Frontal cortex (tissue), 4 donors: ENCODE measurements at places on chromosomes 1 and 21. TPM values are rescaled to one million over a fixed set of nuclear protein-coding genes. Genes with fewer than 3 reads are reported as not detected.

- no peak for DNase-seq
Observed at GRCh38 chr1:227909188-227909587, 38.5 kb downstream of the WNT9A start.

DNA sequence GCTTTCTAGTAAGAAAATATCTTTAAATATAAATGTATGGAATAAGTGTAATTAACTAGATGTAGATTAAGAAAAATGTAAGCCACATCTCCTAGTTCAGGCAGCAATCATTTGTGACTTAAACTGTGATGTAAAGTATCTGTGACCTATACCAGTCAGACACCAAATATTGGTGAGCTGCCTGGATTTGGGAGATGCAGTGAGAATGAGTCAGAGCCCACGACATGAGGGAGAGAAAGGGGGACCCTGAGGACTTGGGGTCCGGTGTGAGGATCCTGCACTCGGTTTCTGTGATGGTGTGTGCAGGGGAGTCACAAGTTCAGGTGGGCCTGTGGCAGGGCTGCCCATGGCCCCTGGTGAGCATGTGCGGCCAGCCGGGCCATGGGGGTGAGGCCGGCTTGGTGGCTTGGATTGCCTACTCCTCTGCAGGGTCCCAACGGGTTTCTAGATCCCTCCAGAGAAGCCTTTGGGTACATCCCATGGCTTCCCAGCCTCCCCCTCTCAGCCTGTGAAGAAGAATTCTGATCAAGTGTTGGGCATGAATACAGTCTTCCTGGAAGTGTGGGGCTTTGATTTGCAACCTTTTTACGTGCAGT is 19.0 kb upstream of the ABCG1 start:
- no peak for DNase-seq

DNA sequence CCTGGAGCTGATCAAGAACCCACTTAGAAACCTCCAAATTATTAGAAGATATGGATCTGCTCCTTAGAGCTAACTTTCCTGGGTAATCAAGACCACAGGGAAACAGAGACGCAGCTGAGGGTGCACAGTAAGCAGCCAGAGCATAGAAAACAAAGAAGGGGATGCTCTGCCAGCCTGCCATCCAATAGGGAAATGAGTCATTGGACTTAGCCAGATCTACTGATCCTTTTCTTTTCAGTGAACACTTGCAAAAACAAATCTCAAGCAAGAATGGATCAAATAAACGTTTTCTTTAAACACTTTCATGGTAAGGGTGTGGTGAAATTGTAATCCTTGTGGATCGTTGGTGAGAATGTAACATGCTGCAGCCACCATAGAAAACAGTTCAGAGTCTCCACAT is 474.0 kb downstream of the LTN1 start:
- DNase-seq, result no peak

DNA sequence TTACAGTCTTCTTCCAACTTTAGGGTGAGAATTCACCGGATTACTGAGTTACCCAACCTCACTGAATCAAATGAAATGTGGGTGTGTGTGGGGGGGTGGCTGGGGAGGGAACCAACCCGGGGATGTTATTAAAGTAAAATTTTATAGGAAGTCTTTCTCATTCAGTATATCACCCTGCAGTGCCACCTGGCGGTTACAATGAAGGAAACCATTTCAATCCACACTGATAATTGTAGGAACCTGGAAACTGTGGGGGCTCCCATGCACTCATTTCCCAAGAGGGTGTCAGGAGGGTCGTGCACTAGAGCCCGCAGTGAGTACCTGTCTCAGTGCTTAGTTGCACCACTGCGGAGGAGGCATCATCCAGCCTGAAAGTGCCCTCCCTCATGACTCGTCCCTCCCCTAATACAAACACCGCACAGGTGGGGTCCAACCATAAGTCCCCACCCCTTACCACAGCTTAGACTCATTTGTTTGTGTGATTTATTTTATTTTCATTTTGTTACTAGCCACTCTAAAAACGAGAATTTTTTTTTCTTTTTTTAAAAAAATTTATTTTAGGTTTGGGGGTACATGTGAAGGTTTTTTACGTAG is 29.1 kb upstream of the IGSF5 start:
- peak; percentile 30 for DNase-seq

DNA sequence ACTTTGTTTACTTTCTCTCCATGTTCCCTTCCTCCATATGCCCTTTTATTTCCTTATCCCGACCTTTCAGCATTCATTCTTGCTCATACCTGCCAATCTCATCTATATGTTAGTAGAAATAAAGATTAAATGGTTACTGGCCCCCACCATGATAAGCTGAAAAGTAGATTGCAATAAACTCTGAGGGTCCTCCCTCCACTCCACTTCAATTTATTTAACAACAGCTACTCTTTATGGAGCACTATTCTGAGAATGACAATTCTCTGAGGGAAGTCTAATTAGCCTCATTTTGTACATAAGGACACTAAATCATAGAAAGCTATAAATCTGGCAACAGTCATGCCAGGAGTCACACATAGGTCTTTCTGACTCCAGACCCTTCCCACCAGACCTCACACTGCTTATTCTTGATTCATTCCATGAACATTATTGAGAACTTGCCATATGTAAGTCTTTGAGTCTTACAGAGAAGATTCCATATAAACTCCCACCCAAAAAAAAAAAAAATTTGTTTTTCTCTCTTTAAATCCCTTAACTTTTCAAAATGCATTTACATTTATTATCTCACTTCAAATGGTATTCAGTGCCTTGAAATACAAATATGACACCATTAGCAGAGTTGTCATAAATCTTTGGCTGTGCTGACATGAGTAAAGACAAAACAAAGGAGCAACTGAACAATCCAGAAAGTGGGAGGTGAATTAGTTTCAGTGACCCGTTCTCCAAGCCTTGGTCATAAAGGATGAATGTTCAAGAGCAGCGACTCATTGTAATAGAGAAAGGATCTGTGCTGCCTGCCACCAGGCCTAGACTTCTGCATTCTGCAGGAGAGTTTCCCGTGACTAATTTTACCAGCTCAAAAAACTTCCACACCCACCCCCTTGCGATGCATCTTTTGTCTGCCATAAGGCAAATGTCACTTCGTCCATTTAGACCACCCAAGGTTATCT is 28.5 kb downstream of the PALMD start:
- DNase-seq, result no peak

DNA sequence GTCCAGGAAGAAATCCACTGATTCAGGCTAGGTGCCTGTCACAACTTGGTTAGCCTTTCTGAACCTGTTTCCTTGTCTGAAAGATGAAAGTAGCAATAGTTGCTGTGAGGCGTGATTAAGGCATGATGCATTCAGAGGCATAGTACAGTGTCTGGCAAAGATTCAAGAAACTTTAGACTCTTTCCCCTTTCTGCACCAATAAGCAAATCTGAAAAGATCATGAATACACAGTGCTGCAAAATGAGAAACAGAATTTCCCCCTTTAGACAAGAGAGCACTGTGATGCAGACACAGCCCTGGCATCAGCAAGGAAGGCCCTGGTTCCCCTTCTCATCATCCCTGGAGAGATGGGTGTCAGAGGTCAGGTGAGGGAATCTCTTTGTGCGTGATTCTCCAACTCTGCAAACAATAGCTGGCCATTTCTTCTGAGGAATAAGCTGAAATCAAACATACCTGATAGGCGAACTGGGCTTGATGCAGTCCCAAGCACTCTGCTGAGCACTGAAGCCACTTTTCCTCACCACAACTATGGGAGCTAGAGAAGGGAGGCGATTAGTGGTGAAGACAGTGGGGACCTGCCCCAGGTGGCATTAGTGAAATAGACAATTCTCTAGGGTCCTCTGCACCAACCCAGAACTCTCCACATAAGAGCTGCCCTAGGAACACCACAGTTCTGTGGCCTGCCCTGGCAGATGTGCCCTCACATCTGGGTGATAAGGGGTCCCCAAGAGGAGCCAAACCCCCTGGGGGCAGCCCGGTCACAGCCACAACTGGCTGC is 41.7 kb downstream of the ITPKB start:
- DNase-seq, result no peak

GRCh38 chr1:228396770-228397662 is 9.6 kb downstream of the TRIM11 start:
- DNase-seq, result no peak

GRCh38 chr1:8009043-8010002 is 16.8 kb downstream of the ERRFI1 start:
- DNase-seq, result no peak

DNA sequence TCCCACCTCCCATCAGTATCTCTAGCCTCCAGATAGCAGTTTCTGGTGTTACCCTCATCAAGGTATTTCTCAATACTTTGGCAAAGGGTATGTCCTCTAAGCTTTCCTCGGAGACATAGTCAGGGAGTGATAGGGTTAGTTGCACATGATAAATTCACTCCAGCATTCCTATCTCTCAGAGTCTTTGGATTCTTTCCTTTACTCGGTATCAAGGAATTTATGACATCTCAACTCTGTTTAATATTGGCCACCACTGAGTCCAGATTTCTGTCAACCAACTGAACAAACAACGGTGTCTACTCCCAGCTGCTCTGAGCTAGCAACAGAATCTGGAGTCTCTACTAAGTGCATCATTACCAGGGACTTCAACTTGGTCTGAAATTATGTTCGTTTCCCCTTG is 233.4 kb downstream of the TM2D1 start:
- DNase-seq, result no peak

DNA sequence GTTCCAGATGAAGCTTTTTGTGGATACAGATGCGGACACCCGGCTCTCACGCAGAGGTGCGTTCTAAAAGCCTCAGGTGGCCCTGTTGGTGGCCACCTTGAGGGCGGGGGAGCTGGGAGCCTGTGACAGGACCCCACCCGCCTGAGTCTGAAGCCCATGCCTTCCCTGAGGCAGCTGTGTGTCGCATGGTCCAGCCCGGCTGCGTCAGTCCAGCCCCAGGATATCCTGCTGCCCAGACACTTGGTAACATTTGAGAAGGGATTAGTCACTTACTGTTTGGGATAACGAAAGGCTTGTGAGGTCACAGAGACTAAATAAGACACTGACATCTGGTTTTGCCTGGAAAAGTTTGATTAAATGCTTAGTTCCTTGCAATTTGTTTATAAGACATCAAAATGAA is 68.9 kb downstream of the UCK2 start:
- DNase-seq, result no peak

GRCh38 chr21:31922881-31923280 is 50.1 kb downstream of the HUNK start:
- DNase-seq, result no peak

GRCh38 chr1:110561596-110561995 is 42.6 kb upstream of the KCNA10 start:
- no peak for DNase-seq

GRCh38 chr21:28133116-28133515 is 859.6 kb downstream of the LTN1 start:
- DNase-seq, result no peak

GRCh38 chr1:226470921-226471866 is 63.3 kb upstream of the PARP1 start:
- no peak for DNase-seq

- no peak for DNase-seq
Observed at GRCh38 chr1:111887875-111888274, 101.6 kb downstream of the KCND3 start.

DNA sequence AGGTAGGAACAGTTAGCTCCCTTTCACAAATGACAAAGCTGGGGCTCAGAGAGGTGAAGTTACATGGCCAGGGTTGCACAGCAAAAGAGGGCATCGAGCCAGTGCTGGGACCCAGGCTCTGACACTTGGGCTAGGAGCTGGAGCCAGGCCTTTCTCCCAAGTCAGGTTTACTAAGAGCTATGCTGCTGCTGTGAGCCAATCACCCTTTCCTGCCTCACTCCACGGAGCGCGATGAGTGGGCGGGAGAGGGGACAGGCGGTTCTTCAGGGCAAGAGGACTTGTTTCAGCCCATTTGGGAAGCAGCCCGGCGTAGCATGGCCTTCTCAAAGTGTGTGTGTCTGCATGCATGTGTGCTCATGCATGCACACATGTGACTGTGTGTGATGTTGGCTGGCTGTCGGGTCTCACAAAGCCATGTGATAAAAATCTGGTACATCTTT is 10.6 kb downstream of the ID3 start:
- DNase-seq, result no peak

DNA sequence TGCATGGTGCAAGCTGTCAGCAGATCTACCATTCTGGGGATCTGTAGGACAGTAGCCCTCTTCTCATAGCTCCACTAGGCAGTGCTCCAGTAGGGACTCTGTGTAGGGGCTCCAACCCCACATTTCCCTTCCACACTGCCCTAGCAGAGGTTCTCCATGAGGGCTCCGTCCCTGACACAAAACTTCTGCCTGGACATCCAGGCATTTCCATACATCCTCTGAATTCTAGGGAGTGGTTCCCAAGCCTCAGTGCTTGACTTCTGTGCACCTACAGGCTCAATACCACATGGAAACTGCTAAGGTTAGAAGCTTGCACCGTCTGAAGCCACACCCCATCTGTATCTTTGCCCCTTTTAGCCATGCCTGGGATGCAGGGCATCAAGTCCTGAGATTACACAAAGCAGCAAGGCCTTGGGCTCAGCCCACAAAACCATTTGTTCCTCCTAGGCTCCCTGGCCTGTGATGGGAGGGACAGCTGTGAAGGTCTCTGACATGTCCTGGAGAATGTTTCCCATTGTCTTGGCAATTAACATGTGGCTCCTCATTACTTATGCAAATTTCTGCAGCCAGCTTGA is 117.0 kb upstream of the NFIA start:
- DNase-seq, result no peak

GRCh38 chr1:11211925-11212587 is 22.9 kb downstream of the ANGPTL7 start:
- peak; percentile 29 for DNase-seq

- DNase-seq, result no peak
Observed at GRCh38 chr1:32767156-32767555, 50.0 kb downstream of the YARS1 start.

- DNase-seq, result no peak
Observed at GRCh38 chr1:241447031-241447644, 72.4 kb downstream of the FH start.

NR5A2 gene
- total RNA-seq, result under 0.01 TPM

AMIGO1 gene
- total RNA-seq, result 8.2 TPM

SYPL2 gene
- not detected for total RNA-seq

CLEC20A gene
- total RNA-seq, result not detected

KIF1B gene
- 162 TPM for total RNA-seq

C1QC gene
- total RNA-seq, result 7.3 TPM
